ENCODE measurements at places on chromosomes 1 and 21.
A peak's percentile ranks its signal among the peaks of the same experiment; 100 is the strongest.

DNA sequence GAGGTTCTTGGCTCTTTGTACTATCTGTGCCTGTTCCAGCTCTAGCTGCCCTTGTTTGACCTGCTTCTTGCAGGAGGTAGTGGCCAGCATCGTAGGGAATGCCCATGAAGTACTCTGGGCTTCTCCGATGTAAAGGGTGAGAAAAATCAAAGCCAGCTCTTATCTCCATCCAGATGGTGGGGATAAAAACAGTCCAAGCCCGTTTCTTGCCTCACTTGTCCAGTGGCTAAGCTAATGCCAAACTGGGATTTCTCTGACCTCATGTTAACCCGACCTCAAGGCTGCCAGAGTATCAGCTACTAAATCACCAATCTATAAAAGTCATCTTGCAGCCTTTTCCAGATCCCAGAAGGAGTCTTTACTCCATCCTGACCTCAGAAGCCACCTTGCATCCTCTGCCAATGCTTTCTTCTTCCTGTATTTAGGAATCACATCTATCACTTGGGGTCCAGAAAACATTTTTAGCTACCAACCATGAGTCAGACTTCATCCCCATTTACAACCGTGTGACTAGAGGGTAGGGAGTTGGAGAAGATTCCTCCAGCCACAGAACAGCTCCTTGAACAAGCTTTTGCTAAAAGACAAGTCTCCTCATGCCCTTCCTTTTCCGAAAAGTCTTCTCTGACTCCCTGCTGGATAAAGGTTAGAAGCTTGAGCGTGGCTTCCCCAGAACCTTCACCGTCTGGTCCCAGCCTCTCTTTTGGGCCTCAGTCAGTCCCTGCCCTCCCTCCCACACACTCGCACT, 35.9 kb downstream of the KCNC4 start:
- DNase-seq, result no peak

DNA sequence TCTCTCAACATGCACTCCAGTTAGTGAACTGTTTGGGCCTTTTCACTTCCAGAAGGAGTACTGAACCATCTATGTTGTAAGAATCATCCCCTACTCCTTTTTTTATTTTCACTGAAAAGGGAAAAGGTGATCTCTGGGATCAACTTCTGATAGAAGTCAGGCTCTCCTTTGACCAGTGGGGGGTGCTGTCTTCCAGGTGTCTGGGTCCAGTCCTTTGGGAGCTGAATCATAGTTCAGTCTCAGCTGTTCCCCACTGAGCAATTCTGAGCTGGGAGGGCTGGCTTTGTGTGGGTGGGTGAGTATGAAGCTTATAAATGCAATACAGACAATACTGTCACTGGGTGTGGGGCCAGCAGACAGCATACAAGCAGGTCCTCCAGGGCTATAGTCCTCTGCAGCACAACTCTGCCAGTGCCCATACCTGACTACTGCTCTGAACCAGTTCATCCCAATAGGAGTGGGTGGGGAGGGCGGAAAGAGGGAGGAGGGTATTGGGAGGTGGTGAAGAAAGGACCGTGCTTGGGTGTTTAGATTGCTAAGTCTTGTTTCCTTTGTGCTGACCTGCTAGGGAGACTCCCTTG, 12.5 kb upstream of the SARS1 start:
- DNase-seq, result peak; percentile 40

DNA sequence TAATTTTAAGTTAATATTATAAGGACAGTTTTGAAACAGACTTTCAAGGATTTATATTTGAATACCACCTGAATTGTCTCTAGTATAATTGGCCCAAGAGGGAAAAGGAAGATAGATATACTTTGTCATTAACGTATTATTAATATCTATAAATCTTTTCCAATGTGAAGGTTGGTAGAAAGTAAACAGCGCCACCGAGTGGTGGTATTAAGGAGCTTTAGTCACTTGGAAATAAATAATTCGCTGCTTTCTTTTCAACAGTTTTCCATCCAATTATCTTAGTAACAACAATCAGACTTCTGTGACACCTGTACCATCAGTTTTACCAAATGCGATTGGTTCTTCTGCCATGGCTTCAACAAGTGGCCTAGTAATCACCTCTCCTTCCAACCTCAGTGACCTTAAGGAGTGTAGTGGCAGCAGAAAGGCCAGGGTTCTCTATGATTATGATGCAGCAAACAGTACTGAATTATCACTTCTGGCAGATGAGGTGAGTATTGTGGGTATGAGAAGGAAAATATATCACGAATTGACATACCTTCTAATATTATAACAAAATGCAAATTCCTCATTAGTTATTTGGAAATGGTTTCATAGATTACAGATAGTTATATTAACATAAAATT, 37.7 kb downstream of the SH3GLB1 start:
- DNase-seq, result peak; percentile 1

GRCh38 chr21:36847189-36847588, 119.3 kb downstream of the HLCS start:
- DNase-seq, result no peak

DNA sequence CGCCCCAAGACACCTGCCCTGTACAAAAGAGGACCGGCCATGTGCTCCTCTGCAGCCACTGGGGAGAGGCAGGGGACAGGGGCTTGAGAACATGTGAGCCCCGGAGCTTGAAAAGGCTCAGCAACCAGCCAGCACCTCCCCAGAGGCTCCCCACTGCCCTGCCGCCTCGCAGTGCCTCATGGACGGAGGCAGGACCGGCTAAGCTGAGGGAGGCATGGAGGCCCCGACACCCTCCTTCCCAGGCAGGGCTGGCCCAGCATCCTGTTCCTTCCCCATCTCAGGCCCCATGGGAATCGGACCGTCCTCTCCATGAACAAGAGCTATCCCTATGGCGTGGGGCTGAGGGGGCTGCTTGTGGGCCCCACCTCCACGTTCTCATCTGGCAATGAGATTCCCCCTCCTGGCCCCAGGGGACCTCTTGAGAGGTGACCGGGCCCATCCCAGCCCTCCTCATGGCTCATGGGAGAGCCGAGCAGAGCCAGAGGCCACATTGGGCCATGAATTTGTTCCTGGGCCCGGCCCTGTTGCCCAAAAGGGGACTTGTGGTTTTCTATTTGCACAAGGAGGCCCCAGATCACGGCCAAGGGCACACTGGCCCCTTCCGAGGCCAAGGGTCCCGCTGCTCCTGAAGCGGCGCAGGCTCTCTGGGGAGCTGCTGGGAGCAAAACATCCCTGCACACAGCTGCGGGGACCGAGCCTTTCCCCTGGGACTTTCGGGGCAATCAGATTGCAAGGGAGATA, 65.2 kb upstream of the ARHGEF16 start:
- no peak for DNase-seq

- DNase-seq, result no peak
Observed at GRCh38 chr21:29585462-29585861, 286.7 kb downstream of the BACH1 start.

DNA sequence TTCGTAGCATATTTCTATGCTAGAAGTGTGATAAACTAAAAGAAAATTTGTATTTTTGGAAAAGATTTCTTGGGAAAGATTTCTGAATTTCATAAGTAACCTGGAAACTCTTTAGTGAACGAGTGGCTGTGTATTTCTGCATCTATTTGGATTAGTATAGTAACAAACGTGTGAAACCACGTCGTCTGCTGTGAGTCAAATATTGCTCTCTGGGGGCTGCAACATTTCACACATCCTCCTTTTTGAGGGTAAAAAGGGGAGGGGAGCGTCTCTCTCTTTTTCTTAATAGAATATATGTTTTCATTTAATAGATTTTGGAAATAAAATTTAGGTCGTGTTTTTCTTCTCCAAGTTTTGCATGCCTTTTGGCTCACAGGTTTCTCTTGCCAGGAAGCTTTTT, 44.8 kb downstream of the LHX9 start:
- DNase-seq, result no peak

DNA sequence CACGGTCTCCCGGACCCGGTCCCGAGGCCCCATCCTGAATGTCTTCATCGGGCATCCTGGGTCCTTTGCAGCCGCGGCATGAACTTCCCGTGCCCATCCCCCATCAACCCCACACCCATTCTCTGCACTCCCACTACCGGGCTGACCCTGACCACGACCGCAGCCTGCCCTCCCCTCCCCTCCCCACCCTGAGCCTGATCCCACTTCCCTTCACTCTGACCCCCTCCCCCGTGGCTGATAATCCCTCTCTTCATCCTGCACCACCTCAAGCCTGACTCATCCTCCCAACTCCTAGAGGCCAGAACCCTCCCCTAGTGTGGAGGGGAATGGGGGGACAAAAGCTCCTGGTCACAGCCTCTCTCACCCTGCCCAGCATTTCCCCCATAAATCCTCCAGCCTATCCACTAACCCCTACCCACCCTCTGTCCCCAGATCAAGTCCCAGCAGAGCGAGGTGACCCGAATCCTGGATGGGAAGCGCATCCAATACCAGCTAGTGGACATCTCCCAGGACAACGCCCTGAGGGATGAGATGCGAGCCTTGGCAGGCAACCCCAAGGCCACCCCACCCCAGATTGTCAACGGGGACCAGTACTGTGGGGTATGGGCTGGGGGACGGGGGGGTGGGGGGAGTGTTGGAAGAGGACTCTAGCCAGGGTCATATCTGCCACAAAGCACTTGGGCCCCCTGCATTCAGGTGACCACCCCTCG, 602 bp downstream of the SH3BGRL3 start:
- DNase-seq, result no peak

DNA sequence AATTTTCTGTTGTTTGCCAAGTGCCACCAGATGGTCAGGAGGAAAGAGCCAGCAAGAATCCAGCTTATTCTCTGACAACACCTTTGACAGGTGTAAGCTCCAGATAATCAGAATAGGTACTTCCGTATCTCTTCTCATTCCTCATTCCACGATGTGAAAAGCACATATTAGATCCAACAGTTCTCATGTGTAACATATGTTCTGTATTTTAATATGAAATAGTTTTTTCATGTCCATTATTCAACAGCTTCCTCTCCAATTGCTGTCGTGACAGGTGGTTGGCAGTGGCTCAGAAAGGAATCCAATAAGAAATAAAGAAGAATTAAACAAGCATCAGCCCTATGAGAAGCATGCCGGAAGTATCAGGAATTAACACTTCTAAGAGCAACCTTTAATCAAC, 1624.7 kb downstream of the MRPL39 start:
- no peak for DNase-seq

GRCh38 chr1:245153552-245154428, 995 bp upstream of the KIF26B start:
- DNase-seq, result peak; percentile 47

- DNase-seq, result no peak
Observed at GRCh38 chr1:9273177-9273576, 19.5 kb upstream of the SPSB1 start.

GRCh38 chr1:88484881-88485280, 199.2 kb upstream of the PKN2 start:
- DNase-seq, result no peak

DNA sequence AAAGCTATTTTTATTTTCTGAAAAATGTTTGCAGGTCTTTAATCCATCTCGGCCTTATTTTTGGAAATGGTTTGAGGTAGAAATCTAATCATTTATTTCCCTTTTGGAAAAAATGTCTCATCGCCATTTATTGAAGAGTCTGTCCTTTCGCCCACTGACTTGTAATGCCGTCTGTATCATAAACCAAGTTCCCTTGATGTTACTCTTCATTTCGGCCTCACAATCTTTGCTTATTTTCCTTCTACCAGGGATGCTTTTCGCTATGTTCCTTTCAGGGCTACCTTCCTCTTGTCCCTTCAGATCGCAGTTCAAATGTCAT, 422 bp upstream of the RLF start:
- DNase-seq, result no peak

GRCh38 chr1:54927472-54928240, 40.7 kb upstream of the DHCR24 start:
- DNase-seq, result no peak

- no peak for DNase-seq
Observed at GRCh38 chr1:111585447-111586086, 34.0 kb upstream of the RAP1A start.

DNA sequence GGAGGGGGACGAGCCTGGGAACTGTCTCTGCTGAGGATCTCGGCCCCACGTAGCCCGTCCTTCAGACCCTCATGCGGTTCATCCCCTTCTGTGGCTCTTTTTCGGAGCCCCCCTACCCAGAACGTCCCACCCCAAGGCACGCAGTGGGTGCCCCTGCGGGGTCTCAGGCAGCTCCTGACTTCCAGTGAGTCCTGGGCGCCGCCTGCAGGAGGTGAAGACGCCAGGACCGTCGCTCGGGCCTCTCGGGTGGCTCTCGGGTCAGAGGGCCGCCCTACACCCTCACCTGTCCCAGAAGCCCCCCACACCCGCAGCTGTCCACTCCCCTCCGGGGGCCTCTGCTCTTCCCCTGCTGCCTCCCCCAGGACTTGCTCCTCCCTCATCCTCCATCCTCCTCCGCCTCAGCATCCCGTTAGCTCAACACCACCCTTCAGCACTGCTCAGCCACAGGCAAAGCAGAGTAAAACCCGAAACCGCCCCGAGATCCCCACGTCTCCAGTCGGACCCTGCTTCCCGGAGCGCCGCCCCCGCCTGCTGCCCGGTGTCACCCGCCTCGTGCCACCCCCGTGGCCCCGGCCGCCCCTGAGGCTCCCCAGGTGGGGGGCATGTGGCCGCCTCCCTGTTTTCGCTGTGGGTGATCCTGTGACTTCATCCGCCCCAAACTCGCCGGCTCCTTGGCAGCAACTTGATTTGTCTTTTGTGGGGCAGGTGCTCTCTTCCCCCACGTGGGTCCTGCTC, 13.3 kb upstream of the POFUT2 start:
- DNase-seq, result no peak

DNA sequence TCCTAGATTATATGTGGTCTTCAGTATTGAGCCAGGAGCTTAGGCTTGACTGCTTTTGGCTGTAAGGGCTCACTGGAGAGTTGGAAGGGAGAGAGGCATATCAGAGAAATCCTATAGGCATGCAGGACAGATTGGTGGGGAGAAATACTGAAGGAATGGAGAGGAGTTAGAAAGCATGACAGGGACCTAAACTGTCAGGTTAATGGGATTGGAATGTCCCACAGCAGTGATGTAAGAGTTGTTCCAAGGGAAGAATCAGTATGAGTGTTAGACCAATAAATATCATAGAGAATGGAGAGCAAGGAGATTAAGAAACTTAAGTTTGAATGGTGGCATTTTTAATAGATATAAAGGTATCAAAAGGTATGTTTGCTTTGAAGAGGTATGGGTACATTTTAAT, 39.7 kb downstream of the SLC35A3 start:
- no peak for DNase-seq

DNA sequence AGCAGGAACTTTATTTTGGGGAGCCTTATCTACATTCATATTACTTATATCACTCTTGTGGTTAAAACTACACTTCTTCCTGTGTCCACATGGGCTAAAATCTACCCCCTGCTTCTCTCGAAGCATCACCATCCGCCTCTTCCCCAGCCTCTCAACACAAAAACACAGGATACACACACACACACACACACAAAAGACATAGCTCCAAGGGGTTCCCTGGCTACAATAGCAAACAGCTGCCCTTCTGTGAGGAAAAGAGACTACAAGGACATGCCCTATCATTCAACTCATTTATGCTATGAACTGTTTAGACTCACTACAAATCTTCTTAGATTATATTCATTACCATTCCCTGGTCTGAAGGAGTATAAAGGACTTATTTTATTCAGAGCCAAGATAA, 155.0 kb downstream of the PIGK start:
- peak; percentile 18 for DNase-seq

All from NCI-H2081 (cell line).